ENCODE measurements at places on chromosomes 7 and 10.
A peak's percentile ranks its signal among the peaks of the same experiment; 100 is the strongest.

DNA sequence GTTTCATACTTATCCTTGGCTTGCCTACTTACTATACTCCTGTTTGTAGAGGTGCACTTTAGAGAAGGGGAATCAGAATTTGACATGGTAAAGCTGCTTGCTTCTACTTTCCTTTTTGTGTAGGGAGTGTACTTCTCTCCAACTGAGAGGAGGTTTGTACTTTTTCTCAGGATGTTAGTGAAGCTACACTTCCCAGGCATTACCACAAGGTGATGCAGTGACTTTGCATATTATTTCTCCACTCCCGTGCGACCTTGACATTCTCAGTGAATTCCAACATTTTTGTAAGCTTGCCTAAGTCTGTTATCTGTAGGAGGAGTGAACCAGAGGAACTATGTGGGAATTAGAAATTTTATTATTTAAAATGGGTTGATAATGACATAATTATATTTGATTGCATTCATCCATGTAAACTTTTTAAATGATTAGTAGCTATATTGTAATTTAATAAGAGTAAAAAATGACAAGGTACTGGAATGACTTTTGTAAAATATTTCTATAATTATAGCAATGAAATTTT lies 5.2 kb downstream of the TAX1BP1 start:
- peak; percentile 74 for DNase-seq

- DNase-seq: no peak
Measured at GRCh38 chr7:1461646-1462375, 2.5 kb upstream of the MICALL2 start.

GRCh38 chr10:47300429-47300931 lies 483 bp downstream of the GDF10 start:
- DNase-seq: no peak

DNA sequence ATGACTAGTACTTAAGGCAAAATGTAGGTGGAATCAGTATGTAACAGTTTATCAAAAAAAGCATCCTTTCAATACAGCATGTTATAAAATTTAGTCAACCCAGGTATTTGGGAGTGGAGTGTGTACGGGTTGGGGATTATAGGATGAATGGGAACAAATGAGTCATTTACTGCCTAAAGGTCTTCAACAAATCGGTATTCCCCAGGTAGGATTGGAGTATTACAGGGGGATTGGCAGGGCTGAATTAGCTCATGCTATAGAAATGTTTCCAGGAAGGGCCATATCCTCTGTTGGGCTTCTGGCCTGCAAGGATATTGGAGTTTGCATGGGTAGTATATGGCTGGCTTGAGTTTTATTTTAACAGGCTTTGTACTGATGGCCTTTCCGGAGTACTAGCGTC lies 723.7 kb downstream of the SORCS1 start:
- no peak for DNase-seq

- DNase-seq: no peak
Measured at GRCh38 chr7:29955799-29956486, 33.7 kb downstream of the SCRN1 start.

- no peak for DNase-seq
Measured at GRCh38 chr10:4678951-4679671, 146.9 kb upstream of the AKR1E2 start.

GRCh38 chr7:32318300-32319011 lies 171.7 kb downstream of the LSM5 start:
- DNase-seq: no peak

DNA sequence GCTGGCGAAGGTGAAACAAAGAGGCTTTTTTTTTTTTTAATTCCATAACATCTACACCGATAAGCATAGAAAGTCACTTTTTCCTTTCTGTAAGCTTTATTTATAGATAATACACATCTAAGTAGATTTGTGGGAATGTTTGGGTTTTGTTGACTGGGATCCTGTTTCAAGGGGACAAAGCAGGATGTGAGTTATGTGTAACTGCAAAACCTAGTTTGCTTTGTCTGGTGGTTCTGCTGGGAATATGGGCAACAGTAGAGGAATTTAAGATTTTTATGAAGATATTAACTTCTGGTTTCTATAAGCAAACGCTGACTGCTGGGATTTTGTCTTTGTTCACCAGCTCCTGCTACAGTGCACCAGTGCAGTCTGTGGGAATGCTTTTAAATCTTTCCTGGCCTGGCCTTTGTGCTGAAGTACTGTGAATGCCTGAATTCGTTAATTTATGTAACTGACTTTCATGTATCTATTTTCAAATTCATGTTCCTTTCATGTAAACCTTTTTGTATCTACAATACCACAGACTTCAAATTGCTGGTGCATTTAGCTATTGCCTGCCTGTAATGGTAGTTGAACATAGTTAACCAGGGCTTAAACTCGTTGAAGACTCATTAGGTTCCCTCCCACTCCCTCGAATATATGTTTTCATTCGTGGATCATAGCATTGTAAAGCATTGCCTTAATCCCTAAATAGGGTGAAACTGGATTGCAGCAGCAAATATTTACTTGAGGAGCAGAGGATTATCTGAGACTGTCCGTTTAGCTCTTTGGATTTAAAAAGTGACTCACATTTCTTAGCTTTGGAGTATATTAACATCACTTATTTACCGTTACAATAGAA lies 1.5 kb downstream of the KLHL7 start:
- DNase-seq: peak; percentile 37

- DNase-seq: no peak
Measured at GRCh38 chr10:122096705-122097104, 107.7 kb downstream of the TACC2 start.

DNA sequence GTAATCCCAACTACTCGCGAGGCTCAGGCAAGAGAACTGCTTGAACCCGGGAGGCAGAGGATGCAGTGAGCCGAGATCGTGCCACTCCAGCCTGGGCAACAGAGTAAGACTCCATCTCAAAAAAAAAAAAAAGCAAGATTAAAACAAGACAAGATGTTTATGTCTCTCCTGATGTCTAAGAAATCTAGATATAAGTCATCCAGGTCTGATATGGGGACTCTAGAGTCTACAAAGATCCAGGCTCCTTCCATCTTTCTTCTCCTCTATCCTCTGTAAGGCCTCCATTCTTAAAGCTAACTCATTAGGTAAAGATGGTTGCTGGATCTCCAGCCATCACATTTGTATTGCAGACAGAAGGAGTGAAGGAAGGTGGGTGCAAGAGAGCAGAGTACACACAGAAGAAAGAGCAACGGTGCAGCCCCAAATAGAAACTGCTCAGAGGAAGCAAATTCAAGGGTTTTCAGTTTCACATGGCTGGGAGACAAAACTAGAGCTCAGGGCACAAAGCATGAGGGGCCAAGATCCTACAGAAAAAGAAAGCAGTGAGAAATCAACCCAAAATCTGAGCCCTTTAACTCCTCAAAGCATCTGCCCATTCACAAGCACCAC lies 57.6 kb downstream of the USP6NL start:
- no peak for DNase-seq

- no peak for DNase-seq
Measured at GRCh38 chr7:6111041-6111440, 79.9 kb downstream of the ANKRD61 start.

All from kidney glomerular epithelial cell (primary cell).